ENCODE measurements at places on chromosomes 5 and 9. TPM values are rescaled to one million over a fixed set of nuclear protein-coding genes. Genes with fewer than 3 reads are reported as not detected.
A peak's percentile ranks its signal among the peaks of the same experiment; 100 is the strongest.

IGFBPL1 gene
- not detected for total RNA-seq

GRM6 gene
- not detected for total RNA-seq

GSN gene
- total RNA-seq = 289 TPM

IFNA10 gene
- total RNA-seq = not detected

SVEP1 gene
- 14.2 TPM for total RNA-seq

MCC gene
- 122 TPM for total RNA-seq

SCGB3A2 gene
- not detected for total RNA-seq

NHP2 gene
- total RNA-seq = 115 TPM

DNA sequence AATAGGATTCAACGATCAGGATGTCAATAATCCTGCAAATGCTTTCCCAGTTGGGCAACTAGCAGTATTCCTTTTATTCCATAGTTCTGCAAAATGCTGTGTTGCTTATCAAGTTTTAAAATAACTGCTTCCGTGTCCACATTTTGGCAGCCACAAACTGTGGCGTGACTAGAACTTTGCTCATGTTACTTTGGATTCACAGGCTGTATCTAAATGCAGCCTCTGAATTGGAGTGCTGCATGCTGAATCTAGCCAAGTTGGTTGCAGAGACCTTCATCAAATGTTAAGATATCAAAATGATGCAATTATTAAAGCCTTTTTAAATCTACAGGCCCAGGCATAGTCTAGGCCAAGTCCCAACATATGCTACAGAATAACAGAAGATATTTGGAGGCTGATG is 249.2 kb downstream of the NR2F1-AS1 start:
- H3K27me3 ChIP-seq = no peaks in the 10 kb centered on the region
- H3K4me3 ChIP-seq = no peak overlapping the region
- no peaks in the 10 kb centered on the region for H3K4me1 ChIP-seq
- H3K36me3 ChIP-seq = no peaks in the 10 kb centered on the region

- H3K4me3 ChIP-seq = no peak overlapping the region
- no peaks in the 10 kb centered on the region for H3K36me3 ChIP-seq
- DNase-seq = no peak
- H3K27me3 ChIP-seq = no peaks in the 10 kb centered on the region
- no peaks in the 10 kb centered on the region for H3K4me1 ChIP-seq
Observed at GRCh38 chr5:14801792-14802191, 69.8 kb downstream of the ANKH start.

- no peaks in the 10 kb centered on the region for H3K36me3 ChIP-seq
- no peaks in the 10 kb centered on the region for H3K27me3 ChIP-seq
- no peak for DNase-seq
- H3K4me3 ChIP-seq = no peak overlapping the region
Observed at GRCh38 chr5:111132731-111133435, 40.7 kb downstream of the WDR36 start.

- H3K4me1 ChIP-seq = peaks cover 3% of the 10 kb centered on the region
- H3K27ac ChIP-seq = no peak overlapping the region
- no peaks in the 10 kb centered on the region for H3K36me3 ChIP-seq
- H3K4me3 ChIP-seq = no peak overlapping the region
Observed at GRCh38 chr9:69674716-69675438, 2.7 kb upstream of the APBA1 start.

DNA sequence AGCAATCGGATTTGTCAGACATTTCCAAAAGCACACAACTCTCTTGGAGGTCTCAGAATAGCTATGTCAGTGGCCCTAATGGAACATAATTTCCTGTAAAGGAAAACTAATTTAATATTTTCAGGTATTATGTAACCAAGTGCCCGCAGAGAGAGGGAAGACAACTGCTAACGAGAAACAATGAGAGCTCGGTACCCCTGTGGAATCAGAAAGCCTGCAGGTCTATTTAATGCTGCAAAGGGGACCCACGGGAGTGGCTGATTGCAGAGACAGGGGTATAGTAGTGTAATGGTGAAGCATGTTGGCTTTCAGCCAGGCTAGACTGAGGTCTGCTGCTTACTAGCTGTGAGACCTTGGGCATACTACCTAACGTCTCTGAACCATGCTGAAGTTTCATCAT is 508.1 kb upstream of the BRINP1 start:
- no peaks in the 10 kb centered on the region for H3K4me1 ChIP-seq
- no peaks in the 10 kb centered on the region for H3K27me3 ChIP-seq
- H3K27ac ChIP-seq = no peak overlapping the region
- H3K36me3 ChIP-seq = no peaks in the 10 kb centered on the region

DNA sequence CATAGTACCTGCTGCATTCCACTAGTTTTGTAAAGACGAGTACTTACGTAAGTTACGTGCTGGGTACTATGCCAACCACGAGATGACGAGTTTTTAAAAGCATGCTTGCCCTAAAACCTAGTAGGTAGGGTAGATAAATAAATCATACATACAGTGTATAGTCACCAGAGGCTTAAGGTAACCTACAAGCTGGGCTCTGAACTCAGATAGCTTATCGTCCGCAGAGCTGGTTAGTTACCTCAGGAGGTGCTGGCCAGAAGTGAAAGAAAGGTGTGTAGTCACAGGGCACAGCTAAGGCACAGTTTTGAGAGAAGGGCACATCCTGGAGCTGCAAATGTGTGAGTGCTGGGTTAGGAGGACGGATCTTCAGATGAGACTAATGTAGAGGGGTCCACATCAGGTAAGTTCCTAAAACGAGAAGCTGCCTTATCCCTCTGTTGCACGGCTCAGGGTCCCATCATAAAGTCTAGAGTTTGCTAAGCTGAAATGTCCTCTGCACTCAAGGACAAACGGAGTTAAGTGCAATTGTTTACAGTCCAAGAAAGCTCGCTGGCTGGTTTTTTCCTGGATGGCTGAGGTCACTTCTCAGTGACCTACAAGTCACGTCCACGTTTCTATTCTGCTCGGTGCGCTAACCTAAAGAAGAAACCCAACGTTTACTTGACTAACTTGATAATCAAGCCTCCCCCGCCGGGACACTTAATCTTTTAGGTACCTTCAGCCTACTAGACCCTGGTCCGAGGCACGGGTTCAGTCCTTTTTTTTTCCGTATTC is 1.1 kb upstream of the SNX24 start:
- peaks cover 2% of the 10 kb centered on the region for H3K4me1 ChIP-seq
- H3K27ac ChIP-seq = peak overlapping the region; percentile 95
- H3K4me3 ChIP-seq = peak overlapping the region; percentile 62
- no peaks in the 10 kb centered on the region for H3K36me3 ChIP-seq

DNA sequence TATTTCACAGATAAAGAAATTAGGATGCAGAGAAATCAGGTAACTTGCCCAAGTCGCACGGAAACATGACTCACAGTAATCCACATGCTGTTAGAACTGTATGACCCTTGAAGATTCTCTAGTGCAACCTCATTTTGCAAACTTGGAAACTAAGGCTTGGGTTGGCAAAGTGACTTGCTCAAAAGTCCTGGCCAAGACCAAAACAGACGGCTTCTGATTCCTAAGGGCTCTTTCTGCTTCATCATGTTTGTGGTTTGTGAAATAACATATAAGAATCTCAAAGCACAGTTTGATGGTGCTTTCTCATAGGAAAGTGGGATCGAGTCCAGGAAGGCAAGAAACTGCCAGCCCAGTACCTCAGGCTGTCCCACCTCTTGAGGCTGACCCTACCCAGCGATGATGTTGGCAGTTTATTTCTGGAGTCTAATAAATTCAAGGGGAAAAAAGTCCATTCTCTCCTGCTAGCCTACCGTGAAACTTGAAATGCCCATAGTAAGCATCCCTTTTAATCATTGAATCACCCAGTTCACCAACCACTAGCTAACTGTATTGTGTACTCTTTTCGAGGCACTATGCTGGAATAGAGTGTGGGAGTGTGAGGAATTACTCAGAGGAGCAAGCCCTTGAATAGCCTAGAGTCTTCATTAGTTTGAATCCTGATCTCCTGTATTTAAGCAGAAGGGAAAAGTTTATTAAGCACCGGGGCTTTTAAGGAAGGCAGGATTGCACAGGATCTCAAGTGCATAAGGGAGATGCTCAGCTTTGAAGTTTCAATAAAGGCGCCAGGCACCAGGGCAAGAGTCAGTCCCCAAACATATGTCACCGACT is 14.1 kb downstream of the CAPSL start:
- no peak overlapping the region for H3K4me3 ChIP-seq
- no peaks in the 10 kb centered on the region for H3K36me3 ChIP-seq
- DNase-seq = no peak
- no peaks in the 10 kb centered on the region for H3K27me3 ChIP-seq
- no peaks in the 10 kb centered on the region for H3K4me1 ChIP-seq
- H3K27ac ChIP-seq = no peak overlapping the region

DNA sequence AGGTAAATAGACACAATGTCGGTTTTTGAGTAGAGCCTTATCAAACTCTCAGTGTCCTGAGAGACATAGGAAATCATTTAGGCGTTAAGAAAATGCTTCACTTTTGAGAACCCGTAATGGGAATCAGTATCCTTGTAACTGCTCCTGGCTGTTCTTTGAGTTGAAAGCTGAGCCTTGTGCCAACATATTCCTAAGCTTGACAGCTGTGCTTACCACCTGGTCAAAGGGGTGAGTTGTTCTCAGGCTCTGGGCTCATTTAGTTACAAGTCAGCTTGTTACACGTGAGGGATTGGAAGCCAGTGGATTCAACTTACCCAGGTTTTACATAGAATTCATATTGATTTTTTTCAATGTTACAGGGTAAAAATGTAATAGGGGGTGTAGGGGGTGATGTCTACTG is 145.9 kb downstream of the GABRB2 start:
- H3K4me3 ChIP-seq = no peak overlapping the region
- no peaks in the 10 kb centered on the region for H3K27me3 ChIP-seq
- no peak for DNase-seq
- no peak overlapping the region for H3K27ac ChIP-seq
- H3K4me1 ChIP-seq = no peaks in the 10 kb centered on the region
- H3K36me3 ChIP-seq = no peaks in the 10 kb centered on the region

GRCh38 chr5:36529142-36529541 is 77.3 kb upstream of the SLC1A3 start:
- no peaks in the 10 kb centered on the region for H3K36me3 ChIP-seq
- no peaks in the 10 kb centered on the region for H3K4me1 ChIP-seq
- H3K27me3 ChIP-seq = no peaks in the 10 kb centered on the region
- H3K4me3 ChIP-seq = no peak overlapping the region
- no peak overlapping the region for H3K27ac ChIP-seq

DNA sequence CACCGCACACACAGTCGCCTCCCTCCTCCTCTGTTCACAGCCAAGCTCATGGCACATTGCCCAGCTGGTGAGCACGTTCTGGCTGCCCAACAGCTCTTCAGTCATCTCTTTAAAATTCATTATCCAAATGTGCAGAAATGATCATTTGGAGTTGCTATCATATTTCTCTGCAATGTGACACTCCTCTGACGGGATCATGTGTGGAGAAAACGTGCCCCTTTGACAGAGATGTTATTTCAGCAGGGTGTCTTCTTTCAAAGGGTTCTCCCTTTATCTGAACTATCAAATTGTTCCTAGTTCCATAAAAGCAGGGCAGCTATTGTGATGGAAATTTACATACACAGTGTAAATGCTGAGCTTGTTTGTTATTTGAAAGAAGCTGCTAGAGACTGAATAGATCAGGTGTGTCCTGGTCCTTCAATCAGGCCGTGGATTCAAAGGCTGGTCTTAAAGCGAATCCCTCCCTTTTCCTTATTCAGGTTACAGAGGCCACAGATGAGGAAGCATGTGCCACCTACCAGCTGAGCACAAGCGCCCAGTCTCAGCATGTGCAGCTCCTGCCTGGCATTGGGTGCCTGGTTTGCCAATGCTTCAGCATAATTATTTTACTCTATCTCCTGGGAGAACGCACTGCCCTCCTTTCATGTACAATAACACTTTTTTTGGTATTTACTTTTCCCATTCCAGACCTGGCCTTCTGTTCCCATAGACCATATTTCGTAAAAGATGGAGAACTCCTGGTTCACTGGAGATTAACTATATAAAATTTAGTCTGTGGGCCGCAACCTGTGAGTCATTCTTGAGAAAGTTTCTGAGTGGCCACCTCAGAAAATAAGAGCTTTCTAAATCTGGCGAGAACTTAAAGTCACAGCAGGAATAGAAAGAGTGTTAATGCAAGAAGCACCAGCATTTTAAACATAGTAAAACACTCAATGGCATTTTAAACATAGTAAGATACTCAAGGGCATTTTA is 433.7 kb downstream of the ENC1 start:
- H3K27me3 ChIP-seq = no peaks in the 10 kb centered on the region
- no peak overlapping the region for H3K27ac ChIP-seq
- H3K36me3 ChIP-seq = no peaks in the 10 kb centered on the region
- H3K4me3 ChIP-seq = no peak overlapping the region
- H3K4me1 ChIP-seq = peaks cover 7% of the 10 kb centered on the region

GRCh38 chr9:91803970-91804752 is 145.9 kb downstream of the ROR2 start:
- DNase-seq = no peak
- no peak overlapping the region for H3K4me3 ChIP-seq

DNA sequence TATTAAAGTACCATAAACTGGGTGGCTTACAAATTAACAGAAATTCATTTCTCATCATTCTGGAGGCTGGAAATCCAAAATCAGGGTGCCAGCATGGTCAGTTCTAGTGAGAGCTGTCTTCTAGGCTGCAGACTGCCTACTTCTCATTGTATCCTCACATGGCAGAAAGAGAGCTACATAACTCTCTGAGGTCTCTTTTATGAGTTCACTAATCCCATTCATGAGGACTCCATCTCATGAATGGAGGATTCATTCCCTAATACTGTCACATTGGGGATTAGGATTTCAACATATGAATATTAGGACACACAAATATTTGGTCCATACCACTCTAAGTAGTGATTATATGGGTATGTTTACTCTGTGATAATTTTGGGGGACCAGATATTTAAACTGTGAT is 84.0 kb downstream of the ERP44 start:
- DNase-seq = no peak
- H3K4me3 ChIP-seq = no peak overlapping the region
- no peaks in the 10 kb centered on the region for H3K36me3 ChIP-seq
- no peaks in the 10 kb centered on the region for H3K4me1 ChIP-seq

- peak overlapping the region; percentile 1 for H3K27ac ChIP-seq
- no peaks in the 10 kb centered on the region for H3K27me3 ChIP-seq
- no peak overlapping the region for H3K4me3 ChIP-seq
- DNase-seq = no peak
- H3K36me3 ChIP-seq = no peaks in the 10 kb centered on the region
- H3K4me1 ChIP-seq = peaks cover 9% of the 10 kb centered on the region
Observed at GRCh38 chr5:150130493-150130922, 25.1 kb downstream of the PDGFRB start.

- peak overlapping the region; percentile 29 for H3K4me3 ChIP-seq
- DNase-seq = peak; percentile 70
- H3K27me3 ChIP-seq = no peaks in the 10 kb centered on the region
- H3K27ac ChIP-seq = no peak overlapping the region
- no peaks in the 10 kb centered on the region for H3K36me3 ChIP-seq
- H3K4me1 ChIP-seq = no peaks in the 10 kb centered on the region
Observed at GRCh38 chr5:120457839-120458507, 6.1 kb upstream of the PRR16 start.

GRCh38 chr9:91465420-91465819 is 41.8 kb upstream of the NFIL3 start:
- H3K4me1 ChIP-seq = no peaks in the 10 kb centered on the region
- no peak for DNase-seq
- H3K27ac ChIP-seq = no peak overlapping the region
- H3K27me3 ChIP-seq = no peaks in the 10 kb centered on the region
- H3K36me3 ChIP-seq = no peaks in the 10 kb centered on the region

- no peaks in the 10 kb centered on the region for H3K4me1 ChIP-seq
- no peak for DNase-seq
- H3K27ac ChIP-seq = no peak overlapping the region
Observed at GRCh38 chr5:160155017-160155750, 35.9 kb upstream of the PWWP2A start.

GRCh38 chr9:90368928-90369327 is 273.7 kb downstream of the DIRAS2 start:
- no peak for DNase-seq
- H3K27me3 ChIP-seq = no peaks in the 10 kb centered on the region
- H3K27ac ChIP-seq = no peak overlapping the region

- no peak for DNase-seq
- H3K27ac ChIP-seq = no peak overlapping the region
- no peaks in the 10 kb centered on the region for H3K27me3 ChIP-seq
- H3K4me1 ChIP-seq = no peaks in the 10 kb centered on the region
- H3K36me3 ChIP-seq = no peaks in the 10 kb centered on the region
Observed at GRCh38 chr5:91277840-91278239, 105.3 kb downstream of the ARRDC3 start.
